ENCODE measurements at places on chromosomes 6 and 20.
A peak's percentile ranks its signal among the peaks of the same experiment; 100 is the strongest.

DNA sequence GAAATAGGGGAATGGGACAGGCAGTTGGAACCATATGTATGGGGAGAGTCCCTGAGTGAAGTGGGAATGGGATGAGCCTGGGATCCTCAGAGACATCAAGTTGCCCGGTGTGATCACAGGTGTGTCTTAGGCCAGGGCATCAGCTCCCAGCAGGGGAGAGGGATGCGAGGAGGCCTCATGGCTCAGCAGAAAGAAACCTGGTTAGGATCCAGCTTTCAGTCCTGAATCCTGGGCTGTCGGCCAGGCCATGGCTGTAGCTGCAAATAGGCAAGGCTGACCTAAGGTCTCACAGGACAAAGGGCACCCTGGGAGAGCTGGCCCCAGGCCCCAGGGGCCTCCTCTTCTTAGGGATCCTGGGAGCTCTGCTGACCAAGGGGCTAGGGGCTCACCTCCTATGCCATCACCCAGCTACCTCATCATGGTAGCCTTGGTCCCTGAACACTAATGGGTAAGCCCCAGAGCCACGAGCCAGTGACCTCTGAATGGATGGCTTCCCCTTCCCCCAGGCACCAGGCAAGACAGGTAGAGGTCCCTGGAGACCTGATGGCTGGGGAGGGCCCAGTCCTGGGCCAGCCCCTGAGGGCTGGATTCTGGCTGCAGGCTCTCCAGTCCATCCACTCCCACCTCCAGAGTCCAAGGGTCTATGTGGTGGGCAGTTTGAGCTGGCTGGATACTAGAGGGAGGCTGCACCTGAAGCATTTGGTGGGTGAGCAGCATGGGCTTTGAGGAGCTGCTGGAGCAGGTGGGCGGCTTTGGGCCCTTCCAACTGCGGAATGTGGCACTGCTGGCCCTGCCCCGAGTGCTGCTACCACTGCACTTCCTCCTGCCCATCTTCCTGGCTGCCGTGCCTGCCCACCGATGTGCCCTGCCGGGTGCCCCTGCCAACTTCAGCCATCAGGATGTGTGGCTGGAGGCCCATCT is at the start of gene SLC22A7:
Gene SLC22A7, plus strand, starts transcription at position 617 of the 921 bp plus-strand sequence. Its CDS starts 99 bp downstream, at position 716.
- DNase-seq = peak; percentile 8

DNA sequence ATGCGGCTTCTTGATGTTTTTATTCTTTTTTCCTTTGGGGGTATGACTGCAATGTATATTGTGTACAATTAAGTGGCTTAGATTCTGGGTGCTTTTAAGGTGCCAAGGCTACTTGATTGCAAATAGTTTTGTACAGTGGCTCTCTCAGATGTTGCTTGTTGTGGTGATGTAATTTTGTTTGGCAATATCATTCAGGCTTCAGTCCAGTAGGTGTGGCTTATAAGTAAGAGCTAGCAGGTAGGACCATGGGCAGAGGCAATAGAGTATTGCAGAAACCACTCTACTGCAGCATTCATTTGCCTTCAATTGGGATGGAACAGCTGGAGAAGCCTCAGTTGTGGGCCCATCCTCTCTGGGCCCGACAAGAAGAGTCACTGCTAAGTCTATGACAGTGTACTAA is 407.9 kb upstream of the MAN1A1 start:
- no peak for DNase-seq

DNA sequence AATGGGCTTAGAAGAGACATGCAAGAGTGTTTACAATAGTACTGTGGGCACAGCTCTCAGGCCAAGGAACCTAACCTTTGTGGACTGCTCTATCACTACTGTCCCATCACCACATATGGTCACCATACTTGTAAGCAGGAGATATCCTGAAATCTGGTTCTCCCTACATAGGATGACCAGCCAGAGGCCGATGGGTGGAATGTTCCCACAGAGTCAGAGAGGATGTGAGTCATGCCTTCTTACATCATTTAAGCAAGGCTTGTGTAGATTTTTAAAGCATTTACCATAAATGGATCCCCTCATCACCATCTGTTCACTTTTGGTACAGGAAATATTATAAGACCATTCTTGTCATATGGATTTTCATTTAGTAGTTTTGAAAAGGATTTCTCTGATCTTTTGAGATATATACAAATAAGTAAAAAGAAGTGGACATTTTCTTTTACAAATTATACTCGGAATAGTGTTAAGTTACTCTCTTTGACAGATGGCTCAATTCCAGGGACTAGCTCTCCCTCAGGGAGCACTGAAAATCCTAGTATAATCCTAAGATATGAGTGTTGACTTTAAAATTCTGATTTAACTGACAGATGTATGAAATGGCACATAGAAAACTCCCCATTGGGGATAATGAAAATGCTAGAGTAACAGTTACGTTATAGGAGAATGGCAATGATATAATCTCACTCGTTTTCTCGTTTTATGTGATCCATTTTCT is 6.6 kb downstream of the HTR1B start:
- DNase-seq = peak; percentile 99

GRCh38 chr6:139354189-139354588 is 20.3 kb downstream of the CITED2 start:
- no peak for DNase-seq

DNA sequence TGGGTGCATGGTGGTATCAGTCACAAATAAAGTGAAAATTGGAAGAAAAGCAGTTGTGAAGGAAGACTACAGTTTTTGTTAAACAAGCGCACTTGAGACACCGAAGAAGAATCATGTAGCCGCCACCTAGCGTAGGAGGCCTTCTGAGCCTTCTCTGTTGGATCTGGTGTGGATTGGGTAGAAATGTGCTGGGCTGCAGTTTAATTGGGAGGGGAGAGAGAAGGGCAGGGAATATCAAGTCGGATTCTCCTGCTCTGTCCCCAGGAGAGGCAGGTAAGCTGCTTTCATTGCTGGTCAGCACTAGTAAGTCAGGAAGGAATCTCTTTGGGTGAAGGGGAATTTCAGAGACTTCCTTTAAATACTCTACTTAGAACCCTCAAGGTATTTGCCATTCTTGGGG is 1.2 kb upstream of the FABP7 start:
- no peak for DNase-seq

- DNase-seq = no peak
Observed at GRCh38 chr6:138309695-138310094, 68.0 kb upstream of the SMIM28 start.

DNA sequence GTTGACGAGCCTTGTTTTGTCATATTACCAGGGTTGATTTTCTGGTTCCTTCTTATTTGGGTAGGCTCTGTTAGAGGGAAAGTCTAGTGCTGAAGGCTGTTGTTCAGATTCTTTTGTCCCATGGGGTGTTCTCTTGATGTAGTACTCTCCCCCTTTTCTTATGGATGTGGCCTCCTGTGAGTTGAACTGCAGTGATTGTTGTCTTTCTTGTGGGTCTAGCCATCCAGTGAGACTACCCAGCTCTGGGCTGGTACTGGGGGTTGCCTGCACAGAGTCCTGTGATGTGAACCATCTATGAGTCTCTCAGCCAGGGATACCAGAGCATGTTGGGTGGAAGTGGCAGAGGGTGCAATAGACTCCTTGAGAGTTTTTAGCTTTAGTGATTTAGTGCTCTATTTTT is 680.6 kb downstream of the RFPL4B start:
- no peak for DNase-seq

GRCh38 chr6:16723826-16724225 is 37.4 kb downstream of the ATXN1 start:
- peak; percentile 96 for DNase-seq

DNA sequence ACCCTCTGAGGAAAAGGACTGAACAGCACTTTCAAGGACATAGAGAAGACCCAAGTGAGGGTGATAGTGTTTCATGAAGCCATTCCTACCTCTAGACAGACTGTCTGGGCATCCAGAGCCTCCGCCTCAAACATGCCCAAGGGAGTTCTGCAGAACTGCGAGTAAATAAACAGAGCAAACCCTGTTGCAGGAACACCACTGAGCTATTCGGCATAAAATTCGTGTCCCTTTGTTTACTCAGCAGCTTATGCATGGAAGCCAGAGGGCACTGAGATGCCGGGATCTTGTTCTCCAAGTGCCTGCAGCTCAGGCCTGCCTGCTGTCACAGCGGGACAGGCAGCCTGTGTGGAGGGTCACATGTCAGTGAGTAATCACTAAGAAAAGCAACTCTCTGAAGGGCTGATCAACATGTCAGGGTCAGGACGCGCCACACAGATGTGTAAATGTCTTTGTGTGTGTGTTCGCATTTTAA is 164.9 kb upstream of the HEY2 start:
- no peak for DNase-seq

- no peak for DNase-seq
Observed at GRCh38 chr6:139996253-139996834, 621.9 kb upstream of the CITED2 start.

DNA sequence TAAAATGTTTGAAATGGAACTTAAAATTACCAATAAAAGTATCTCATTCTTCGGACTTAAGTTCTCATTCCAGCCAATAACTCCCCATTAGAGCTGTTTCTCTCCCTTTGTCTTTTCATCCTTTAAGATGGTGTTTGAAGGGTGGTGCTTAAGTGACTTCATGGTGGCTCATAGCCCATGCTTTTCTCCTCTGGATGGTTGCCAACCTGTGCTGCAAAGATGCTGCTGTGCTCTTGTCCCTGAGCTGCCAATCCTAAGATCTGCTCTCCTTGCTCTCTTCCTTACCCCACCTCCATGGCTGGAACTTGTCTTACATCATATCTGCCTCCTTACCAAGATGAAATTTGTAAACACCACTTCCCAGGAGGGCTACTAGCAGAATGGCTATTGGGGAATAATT is 31.6 kb upstream of the PNRC1 start:
- DNase-seq = peak; percentile 88

DNA sequence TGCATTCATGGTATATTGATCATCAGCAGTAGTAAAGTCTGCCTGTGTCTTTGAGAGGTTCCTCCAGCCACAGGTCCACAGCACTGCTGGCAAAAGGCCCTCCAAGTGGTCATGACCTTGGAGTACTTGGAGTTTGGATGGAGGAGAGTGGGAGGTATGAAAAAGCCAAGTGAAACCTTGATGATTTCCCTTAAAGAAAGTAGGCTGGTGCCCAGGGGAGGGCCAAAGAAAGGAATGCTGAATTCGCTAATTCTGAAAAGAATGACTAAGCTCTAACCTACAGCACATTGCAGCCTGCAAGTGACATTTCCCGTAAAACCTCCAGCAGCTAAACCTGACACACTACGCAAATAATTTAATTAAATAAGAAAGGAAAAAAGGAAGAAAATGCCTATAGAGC is 223.4 kb upstream of the TAB2 start:
- peak; percentile 14 for DNase-seq

GRCh38 chr20:35317416-35318210 is 25.4 kb upstream of the FAM83C start:
- no peak for DNase-seq

DNA sequence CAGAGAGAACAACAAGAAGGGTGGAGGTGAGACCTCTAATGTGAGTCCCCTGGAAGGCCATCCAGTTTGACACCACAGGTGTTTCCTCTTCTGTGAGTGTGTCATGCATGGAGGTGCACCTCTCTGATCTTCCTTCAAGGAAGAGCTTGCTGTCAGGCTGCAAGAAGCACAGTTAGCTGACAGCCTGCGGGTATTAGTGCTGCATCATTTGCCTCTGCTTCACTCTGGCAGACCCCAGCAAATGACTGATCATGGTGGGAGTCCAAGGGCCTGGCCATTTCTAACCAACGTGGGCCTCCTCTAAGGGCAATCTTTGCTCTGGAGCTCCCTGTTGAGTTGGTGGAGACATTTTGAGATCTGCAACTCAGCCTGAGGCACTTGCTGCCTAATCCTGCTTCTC is 206.3 kb downstream of the EPHA7 start:
- no peak for DNase-seq

DNA sequence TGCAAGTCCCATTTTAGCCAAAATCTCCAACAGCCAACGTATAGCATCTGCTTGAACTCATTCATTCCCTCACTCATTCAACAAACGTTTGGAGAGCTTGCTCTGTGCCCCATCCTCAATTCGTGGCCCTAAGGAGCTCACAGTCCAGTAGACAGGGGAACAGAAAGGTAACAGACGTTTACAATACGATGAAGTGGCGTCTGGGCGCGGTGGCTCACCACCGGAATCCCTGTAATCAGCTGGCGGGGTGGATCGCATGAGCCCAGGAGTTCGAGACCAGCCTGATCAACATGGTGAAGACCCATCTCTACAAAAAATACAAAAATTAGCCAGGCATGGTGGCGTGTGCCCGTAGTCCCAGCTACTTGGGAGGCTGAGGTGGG is 790 bp upstream of the E2F1 start:
- DNase-seq = no peak

- DNase-seq = peak; percentile 38
Observed at GRCh38 chr20:21289651-21290050, 13.5 kb upstream of the XRN2 start.

GRCh38 chr6:95203153-95203754 is 374.1 kb upstream of the MANEA start:
- peak; percentile 50 for DNase-seq

DNA sequence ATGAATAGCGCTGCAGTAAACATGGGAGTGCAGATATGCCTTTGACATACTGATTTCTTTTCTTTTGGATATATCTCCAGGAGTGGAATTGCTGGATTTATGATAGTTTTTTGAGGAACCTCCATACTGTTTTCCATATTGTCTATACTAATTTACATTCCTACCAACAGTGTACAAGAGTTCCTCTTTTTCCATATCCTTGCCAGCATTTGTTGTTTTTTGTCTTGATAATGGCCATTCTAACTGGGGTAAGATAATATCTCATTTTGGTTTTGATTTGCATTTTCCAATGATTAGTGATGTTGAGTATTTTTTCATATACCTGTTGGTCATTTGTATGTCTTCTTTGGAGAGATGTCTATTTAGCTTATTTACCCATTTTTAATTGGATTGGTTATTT is 3.3 kb downstream of the SYCP2L start:
- no peak for DNase-seq

DNA sequence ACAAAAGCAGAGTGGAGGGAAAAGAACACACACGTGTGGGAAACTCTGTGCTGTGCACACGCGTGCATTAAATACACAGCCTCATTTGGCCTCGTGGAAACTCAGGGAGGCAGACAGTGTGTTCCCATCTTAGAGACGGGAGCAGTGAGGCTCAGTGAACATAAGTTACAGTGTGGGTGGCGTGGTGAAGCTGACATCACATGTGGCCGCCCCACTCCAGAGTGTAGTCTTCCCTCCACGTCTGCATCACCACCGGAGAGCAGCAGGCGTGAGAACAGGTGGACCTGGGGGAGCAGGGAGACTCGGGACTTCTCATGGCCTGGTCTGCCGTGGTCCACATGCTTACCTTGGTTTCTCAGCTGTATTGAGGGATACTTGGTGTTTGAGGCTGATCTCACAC is 51.7 kb downstream of the THBS2 start:
- no peak for DNase-seq

GRCh38 chr20:2131366-2131765 is 29.7 kb downstream of the STK35 start:
- DNase-seq = peak; percentile 79

- DNase-seq = no peak
Observed at GRCh38 chr6:43867996-43868395, 98.0 kb downstream of the VEGFA start.

- no peak for DNase-seq
Observed at GRCh38 chr6:89542081-89542857, 96.3 kb downstream of the LYRM2 start.

GRCh38 chr20:57435498-57436222 is 44.5 kb downstream of the RBM38 start:
- DNase-seq = no peak

Measured in fibroblast of mammary gland (primary cell).